ENCODE measurements at places on chromosomes 1 and 21. TPM values are rescaled to one million over a fixed set of nuclear protein-coding genes. Genes with fewer than 3 reads are reported as not detected.
A peak's percentile ranks its signal among the peaks of the same experiment; 100 is the strongest.

GRCh38 chr1:223135176-223135942 is 7.7 kb downstream of the TLR5 start:
- DNase-seq, result peak; percentile 75

DNA sequence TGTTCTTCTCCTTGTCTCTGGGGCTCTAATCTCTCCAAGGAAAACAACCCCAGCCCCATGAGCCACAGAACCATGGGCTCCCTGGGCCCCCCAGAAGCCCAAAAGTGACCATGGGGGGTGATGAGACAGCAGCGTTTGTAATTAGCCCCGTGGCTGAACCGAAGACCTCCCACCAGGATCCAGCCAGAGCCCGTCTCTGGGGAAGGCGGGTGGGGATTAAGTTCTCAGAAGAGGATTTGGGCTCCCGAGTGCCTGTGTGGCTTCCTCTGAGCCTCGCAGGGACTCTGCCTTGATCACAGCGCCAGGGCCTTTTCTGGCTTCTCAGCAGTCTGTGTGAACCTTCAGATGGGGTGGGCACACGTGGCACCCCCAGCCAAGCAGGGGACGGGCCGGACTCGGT is 77.0 kb downstream of the ALPL start:
- no peak for DNase-seq

DNA sequence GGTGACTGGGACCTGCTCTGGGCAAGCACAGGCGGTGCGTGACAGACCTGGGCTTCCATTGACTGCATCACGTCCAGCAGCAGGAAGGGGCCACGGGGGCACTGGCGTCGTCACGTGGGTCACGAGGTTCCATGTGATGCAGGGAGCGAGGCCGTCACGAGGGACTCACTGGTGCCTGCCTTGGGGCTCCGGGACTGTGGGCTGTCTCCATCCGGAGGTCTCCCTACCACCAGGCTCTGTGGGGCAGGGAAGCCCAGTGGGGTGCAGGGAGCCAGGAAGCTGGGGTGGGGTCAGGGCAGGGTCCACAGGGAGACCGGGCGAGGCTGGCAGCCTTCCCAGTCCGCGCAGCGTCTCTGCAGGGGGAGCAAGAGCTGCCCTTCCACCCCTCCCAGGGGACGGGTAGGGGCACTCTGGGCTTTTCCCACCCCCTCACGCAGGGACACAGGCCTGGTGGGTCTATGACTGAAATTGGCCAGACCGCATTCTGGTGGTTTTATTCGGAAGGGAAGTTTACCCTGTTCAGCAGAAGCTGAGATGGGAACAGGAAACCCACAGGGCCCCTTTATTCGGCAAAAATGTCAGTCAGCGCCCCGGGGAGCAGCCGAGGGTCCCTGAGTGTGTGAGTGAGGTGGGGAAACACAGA is 416 bp upstream of the TNFRSF14 start:
- peak; percentile 88 for DNase-seq

- DNase-seq, result no peak
These were observed 10.9 kb downstream of the YARS1 start for GRCh38 chr1:32806290-32806689.

DNA sequence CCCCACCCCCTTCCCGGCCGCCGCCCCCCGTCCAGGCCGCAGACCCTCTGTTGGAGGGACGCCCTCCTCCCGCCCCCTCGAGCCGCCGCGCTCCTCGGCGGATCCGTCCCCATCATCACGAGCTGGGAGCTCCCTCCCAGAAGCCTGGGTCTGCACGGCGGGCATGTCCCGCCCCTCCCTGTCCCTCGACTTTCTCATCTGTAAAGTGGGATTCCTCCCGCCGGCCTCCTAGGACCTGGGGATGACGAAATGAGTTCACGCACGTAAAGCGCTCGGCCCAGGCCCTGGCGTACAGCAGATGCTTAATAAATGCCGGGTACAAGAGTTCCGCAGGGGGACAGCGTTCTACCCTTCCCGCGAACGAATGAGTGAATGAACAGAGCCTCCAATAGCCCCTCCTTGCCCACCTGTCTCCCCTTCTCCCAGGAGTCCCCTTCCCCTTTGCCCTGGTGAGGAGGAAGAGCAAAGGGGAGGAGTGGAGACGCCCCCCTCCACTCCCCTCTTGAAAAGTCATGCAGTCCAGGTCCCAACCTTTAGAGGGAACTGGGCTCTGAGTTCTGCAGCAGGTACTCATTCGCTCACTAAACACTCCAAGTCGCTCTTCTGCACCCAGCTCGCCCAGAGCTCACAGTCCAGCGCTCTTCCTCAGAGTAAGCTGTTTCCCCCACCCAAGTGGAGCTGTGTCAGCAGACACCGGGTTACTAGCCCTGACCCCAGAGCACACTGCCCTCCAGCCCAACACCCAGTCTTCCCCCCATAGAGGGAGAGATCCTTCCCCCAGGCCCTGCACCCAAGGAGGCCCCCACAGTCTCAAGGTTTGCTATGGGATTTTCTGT is 16.8 kb downstream of the RAP1GAP start:
- DNase-seq, result peak; percentile 40

DNA sequence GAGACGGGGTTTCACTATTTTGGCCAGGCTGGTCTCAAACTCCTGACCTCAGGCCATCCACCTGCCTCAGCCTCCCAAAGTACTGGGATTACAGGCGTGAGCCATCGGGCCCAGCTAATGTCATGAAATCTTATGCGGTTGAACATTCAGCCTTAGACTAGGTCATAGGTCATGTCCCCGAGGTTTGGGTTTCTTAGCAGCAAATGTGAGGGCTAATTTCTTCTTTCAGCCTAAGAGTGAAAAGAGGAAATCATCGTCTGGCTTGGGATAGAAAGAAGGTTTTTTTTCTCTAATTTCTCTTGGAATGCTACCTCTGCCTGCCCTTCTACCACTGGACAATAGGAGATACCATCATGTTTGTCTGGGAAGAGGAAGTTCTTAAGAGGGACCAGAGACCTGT is 18.0 kb upstream of the PIK3CD start:
- DNase-seq, result no peak

- no peak for DNase-seq
These were observed 84.0 kb downstream of the CD247 start for GRCh38 chr1:167434306-167434705.

DNA sequence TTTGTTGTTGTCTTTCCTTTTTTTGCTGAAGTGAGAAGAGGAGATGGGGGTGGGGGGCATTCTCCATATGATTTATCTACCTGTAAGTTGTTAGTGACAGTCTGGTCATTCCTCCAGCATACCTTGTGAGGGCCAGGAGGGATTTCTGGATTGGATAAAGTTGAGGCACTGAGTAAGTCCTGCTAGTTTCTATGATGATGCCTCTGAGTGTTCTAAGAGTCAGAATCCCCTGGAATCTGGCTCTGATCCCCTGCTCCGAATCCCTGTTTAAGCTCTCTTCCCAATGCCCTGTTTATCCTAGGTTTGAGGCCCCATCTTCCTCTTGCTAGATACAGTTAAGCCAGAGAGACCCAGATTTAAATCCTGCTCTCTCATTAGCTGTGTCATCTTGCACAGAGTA is 83.2 kb upstream of the HOOK1 start:
- no peak for DNase-seq

DNA sequence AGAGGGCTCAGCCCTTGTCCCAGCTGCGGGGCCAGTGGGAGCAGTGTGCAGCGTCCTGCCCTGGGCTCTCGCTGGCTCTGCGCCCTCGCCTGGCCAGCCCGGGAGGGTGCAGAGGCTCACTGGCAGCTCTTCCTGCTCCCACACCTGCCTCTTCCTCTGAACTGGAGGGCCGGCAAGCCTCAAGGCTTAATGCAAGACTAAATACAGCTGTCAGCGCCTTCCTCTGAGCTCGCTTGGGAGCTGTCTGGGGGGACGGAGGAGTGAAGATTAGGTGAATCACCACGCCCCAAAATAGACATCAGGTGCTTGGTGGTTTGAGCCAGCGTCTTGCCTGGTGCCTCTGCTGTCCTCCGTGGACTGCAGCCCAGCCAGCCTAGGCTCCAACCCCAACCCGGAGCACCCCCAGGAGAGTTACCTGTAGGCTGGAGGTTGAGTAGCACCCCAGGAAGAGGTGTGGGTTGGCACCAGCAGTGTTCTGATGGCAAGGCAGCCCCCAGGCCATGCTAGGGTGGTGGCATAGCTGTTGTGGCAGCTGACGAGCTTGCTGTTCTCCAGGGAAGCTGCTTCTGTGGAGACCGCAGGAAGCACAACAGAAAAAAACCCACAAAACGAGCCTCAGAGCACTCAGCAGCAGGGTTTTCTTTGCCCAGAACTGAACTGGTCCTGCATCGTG is 36.9 kb downstream of the UMODL1 start:
- peak; percentile 76 for DNase-seq

- no peak for DNase-seq
These were observed 27.6 kb upstream of the SLAMF1 start for GRCh38 chr1:160674415-160674814.

- DNase-seq, result no peak
These were observed 91.9 kb upstream of the ERRFI1 start for GRCh38 chr1:8118031-8118451.

DNA sequence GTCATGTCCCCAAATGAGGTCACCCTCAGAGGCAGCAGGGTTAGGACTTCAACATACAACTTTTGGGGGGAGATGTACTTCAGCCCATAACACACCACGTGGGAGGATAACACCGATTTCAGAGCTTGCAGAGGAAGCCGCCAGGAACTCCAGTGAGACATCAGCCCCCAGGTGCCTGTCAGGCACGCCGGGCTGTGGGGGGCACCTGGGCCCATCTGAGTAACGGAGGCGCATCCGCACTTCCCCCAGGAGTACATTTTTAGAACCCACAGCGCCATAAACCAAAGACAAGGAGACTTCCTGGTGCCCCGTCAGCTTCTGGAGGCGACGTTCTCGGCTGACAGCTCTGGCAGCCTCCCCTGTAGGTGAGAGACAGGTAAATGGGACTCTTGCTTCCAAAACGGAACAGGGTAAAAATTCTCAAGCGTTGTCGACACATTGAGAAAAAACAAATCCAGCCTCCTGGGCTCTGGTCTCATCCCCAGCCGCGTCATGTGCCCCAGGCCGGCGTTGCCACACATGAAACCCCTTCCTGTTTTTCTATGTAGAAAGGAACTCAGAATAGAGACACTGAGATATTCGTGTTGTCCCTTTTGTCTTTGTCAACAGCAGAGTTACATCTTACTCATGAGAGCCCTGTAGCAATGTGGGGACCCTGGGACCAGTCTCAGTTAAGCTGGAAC is 93.3 kb downstream of the PDE9A start:
- peak; percentile 78 for DNase-seq

- peak; percentile 54 for DNase-seq
These were observed 1.8 kb downstream of the PTTG1IP start for GRCh38 chr21:44871576-44872269.

DNA sequence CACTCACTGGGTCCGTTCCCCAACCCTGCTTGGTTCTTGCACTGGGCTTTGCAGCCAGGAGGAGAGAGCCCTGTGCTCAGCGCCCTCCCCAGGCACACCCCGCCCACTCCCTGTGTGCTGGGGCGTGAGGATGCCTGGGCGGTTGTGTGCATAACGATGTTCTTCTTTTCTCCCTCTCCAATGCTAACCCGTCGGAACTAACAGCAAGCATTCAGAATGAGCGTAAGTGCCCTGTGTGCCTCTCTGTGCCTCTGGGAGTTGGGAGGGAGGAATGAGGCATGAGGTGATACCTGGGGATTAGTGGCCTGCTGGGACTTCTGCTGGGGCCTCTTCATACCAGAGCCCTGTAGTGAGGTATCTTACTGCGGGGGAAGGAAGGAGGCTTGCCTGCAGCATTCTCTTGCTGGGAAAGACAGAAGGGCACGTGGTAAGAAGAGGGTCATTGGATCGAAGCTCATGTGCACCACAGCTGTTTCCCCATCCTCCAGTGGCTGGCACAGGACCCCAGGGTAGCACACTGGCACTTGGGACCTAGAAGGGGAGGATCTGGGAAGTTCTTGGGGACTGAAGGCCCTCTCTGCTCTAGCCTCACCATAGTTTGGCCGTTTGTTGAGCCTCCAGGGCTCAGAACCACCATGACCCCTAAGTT is 79.8 kb downstream of the NFASC start:
- no peak for DNase-seq

- no peak for DNase-seq
These were observed 124.9 kb downstream of the KCNK1 start for GRCh38 chr1:233738850-233739249.

GRCh38 chr1:942864-943533 is 16.1 kb downstream of the NOC2L start:
- DNase-seq, result peak; percentile 73

DNA sequence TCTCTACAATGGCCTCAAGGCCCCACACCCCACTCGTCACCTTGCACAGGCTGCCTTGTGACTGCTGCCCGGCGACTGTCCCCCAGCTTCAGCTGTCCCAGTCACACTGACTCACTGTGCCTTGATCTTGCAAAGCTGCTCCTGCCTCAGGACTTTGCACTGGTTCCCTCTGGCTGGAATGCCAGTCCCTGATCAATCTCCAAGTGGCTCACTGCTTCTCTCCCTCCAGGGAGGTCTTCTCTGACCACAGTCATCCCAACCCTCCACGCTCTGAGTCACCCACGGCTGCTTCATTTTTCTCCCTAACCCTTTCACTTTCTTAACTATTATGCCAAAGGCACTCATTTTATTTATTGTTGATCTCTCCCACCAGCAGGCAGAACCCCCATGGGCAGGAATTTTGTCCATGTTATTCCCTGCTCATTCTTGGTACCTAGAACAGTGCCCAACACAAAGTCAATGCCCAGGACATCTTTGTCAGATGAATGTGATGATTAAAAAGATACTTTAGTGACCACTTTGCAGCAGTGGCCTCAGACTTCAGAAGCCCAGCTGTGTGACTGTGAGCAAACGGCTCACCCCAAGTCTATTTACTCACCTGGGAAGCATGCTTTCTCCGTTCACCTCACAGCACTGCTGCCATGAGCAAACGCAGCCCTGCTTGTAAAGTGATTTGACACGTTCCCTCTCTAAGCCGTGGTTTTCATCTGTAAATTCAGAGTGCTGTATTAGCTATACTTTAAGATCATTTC is 53.4 kb downstream of the ZBTB18 start:
- no peak for DNase-seq

- DNase-seq, result no peak
These were observed 154.8 kb downstream of the SLC45A1 start for GRCh38 chr1:8472668-8473067.

DNA sequence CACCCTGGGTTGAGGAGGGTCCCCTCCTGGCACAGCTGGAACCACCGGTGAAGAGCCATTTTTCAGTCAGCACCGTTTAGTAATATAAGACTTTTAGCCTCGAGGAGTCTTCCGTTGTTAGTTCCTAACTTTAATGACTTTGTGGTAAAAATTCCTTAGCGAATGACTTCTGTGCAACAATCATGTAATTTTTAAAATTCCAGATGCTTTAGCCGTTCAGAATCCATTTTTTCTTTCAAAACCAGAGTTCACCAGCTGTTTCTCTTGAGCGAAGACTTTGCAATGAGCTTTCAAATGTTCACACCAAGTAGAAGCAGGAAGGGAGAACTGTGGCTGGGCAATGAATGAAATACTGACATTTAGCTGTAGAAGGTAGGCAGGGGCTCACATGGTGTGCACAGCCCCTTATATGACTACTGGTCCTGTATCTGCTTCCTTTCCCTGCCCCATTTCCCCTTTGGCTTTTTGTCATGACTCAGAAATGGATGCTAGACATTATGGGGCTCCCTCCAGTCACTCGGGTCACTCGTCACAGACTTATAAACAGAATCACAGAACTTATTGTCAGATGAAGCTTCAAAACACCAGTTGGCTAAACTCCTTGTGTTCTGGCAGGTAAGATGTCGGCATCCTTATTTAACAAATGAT is 4.1 kb downstream of the DISC1 start:
- no peak for DNase-seq

Gene INAVA
- total RNA-seq, result not detected

Gene ARHGEF10L
- 55.6 TPM for total RNA-seq

Gene HAO2
- total RNA-seq, result not detected

Gene CCDC185
- not detected for total RNA-seq

Gene ZBTB8OS
- total RNA-seq, result 34.4 TPM

Gene SRSF4
- total RNA-seq, result 50.9 TPM

Gene WNT3A
- total RNA-seq, result not detected

Gene NR1I3
- not detected for total RNA-seq

Gene RPRD2
- 20.8 TPM for total RNA-seq
